Progenitor cell of endocrine pancreas (in vitro differentiated cells): ENCODE measurements at places on chromosomes 6 and 20.
A peak's percentile ranks its signal among the peaks of the same experiment; 100 is the strongest.

DNA sequence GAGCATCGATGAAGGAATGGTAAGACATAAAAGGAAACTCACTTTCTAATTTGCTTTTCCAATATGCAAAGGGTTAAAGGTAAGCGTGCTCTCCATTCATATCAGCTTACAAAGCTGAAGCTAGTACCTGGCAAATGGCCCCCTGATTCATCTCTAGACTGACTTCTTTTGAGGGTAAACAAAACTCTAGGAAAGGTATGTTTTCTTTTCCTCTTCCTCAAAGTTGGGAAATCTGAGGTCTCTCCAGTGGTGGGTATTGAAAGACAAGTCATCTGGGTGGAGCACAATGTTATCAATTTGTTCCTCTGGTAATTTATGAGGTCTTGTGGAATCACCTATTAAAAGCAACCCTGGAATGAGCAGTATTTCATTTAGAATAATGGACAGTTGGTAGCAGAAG lies 7.9 kb upstream of the FBXO30 start:
- no peak for DNase-seq

GRCh38 chr6:136751522-136751956 lies 40.7 kb downstream of the MAP3K5 start:
- no peak for DNase-seq

- DNase-seq, result no peak
Measured at GRCh38 chr20:17391127-17391771, 139.9 kb downstream of the BFSP1 start.

DNA sequence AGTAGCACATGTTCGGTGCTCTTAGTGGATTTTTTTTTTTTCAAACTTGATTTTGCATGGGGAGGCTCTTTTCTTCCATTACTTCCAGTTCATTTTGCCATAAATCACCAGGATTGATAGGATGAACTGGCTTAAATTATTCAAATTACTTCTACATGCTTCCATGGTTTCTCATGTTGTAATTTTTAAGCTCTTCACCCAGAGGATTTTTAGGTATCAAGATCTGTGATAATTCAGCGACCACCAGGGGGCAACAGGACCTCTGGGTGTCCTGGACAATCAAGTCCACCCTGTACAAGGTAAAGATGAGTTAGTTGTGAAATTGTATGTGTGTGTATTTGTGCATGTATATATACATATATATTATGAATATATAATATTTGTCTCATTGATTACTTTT lies 4.2 kb upstream of the EPHA7 start:
- DNase-seq, result peak; percentile 29

- DNase-seq, result no peak
Measured at GRCh38 chr6:37549558-37549957, 49.9 kb upstream of the CCDC167 start.

DNA sequence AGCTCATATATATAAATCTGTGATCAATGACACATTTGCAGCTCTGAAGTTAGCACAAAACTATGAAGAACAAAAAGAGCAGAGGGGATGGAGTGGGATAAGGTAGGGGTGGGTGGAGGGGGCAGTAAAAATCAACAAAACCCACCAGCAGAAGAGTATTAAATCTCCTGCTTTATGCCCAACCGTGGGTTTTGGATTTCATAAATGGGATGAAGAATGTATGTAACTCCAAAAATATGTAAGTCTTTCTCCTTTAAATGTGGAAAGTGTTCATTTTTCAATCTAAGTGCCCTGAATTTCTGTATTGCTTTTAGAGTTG lies 480.3 kb upstream of the MARCKS start:
- DNase-seq, result no peak

DNA sequence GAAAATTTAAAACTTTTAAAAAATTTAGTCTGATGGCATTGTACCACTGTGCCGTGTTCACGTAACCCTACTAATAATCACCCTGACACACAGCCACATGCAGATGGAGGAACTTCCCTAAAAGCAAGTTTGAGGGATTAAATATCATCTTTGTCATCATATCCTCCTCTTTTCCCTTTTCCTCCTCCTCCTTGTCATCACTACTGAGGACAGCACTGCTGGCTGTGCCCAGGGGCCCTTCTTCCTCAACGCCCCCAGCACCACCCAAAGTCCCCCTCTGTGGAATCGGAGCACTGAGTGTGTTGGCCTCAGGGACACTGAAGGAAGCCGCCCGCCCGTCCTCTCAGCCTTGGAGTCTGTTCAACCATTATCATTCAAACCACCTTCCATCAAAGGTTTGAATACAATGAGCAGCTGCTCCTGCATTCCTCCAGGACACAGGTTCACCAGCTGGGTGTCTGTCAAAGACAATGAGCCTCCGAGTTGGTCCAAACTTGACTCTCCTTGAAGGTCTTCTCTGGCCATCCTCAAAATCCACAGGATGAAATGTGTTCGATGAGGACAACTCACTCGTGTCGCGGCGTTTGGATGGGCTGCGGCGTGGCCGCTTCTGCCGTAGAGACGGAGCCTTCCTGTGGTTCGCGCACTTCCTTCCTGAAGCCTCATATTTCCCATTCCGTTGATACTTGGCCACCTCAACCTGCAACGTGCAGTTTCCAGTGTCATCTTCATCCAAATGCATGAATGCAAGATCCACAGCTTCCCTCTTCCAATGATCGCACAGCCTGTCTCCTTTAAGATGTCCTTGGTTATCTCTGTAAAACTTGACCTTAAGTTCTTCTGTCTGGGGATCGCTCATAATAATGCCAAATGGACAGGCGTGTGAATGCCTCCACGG lies 23.3 kb downstream of the NQO2 start:
- DNase-seq, result no peak

DNA sequence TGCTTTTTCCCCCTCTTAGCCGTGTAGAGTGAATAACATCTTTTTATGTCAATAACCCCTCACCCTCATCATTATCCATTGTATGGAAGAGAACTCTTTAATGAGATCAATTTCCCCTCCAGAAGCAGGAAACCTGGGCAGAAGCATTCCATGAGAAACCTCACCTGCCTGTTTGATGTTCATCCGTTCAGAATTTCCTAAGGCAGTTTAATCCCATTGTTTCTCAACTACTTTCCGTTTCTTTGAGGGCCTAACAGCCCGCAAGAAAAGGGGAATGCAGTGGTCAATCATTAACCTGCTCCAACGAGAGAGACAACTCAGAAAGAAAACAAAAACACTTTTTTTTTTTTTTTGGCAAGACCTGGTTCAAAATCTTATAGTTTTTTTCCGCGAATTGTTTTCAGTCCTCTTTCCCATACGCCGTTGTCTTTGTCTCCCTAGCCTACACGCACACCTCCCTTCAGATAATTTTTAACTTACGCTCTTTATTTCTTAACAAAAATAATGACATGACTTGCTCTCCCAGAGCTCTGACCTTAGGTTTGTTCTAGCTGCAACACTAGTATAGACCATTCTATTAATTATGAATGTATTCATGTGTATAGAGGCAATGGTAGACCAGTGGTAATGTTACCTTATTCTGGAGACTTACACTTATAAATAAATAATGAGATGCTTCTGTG lies 25.6 kb upstream of the ID4 start:
- DNase-seq, result no peak

- DNase-seq, result no peak
Measured at GRCh38 chr6:14452567-14453527, 335.3 kb downstream of the CD83 start.

- no peak for DNase-seq
Measured at GRCh38 chr6:23282252-23283021, 713.1 kb downstream of the HDGFL1 start.

GRCh38 chr6:33114406-33114805 lies 38.6 kb downstream of the HLA-DPB1 start:
- DNase-seq, result no peak

DNA sequence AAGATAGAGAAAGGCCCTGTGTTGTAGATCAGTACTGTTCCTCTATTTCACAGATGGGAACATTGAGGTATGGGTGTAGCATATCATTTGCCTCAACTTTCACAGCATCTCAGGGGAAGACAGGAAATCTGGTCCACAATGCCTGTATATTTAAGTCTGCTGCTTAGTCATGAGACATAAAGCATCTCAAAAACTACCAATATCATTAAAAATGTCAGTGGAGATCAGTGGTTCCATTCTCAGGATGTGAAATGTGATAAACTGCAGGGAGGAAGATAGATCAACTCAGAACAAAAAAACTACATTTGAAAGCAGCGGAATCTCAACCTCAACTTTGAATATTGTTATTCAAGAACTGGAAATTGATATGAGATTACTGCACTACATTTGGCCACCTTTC lies 192.9 kb upstream of the PREP start:
- no peak for DNase-seq

- DNase-seq, result no peak
Measured at GRCh38 chr6:21147995-21148394, 445.6 kb upstream of the SOX4 start.

GRCh38 chr20:52103913-52104545 lies 87.5 kb downstream of the ZFP64 start:
- DNase-seq, result no peak

DNA sequence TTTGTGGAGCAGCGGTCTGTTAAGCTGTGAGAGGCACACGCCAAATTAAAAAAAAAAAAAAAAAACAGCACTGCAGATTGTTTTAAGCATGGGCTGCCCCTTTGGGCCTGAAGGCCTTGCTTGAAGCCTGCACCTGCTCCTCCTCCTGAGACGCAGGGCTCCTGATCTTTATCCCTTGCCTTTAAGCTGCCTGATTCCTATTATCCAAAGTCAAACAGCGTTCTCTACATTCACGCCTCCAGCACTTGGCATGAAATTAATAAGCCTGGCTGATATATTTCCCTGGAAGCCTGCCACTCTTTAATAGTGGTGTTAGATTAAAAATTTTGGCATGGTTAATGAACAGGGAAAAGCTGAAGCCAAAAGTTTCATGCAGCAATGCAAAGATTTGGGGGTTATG lies 163.9 kb downstream of the FAXC start:
- DNase-seq, result no peak

DNA sequence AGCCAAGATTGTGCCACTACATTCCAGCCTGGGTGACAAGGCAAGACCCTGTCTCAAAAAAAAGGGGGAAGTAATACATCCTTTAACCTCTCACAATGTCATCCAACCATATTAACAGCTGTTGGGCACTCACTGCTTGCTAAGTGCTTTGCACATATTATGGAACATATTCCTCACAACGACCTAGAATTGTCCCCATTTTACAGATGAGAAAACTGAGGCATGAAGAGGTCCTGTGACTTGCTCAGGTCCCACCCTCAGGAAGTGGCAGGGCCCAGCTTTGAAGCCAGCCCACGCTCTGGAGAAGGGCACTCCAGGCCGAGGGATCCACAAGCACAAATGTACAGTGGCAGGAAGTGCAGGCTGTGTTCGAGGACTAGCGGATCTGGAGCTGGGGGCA lies 33.3 kb downstream of the BPIFB1 start:
- no peak for DNase-seq

DNA sequence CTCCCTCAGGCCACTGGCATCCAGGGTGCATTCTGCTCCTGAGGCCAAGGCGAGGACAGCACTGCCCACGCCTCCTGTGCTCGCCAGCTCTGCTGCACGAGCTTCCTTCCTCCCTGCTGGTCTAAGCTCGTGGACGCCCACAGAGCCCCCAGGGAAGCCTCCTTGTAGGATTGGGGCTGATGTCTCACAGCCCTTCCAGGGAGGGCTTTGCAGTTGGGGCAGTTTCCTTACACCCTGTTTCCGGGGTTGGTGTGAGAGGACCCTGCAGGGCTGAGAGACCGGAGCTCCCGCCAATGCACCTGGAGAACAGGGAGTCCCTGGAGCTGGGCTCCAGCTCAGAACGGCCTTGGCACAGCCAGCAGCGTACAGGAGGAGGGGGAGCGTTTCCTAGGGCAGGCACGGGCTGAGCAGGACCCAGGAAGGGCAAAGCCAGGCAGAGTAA lies 172.4 kb upstream of the PDE10A start:
- no peak for DNase-seq

DNA sequence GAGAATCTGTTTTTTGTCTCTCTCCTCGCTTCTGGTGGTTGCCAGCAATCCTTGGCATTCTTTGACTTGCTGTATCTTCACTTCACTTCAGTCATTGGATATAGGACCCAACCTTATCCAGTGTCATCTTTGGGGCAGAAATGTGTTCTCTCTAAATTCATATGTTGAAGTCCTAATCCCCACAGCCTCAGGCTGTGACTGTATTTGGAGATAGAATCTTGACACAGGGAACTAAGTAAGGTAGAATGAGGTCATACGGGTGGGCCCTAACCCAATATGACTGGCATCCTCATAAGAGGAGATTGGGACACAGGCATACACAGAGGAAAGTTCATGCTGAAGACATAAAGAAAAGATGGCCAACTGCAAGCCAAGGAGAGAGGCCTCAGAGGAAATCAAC lies 51.9 kb upstream of the TPD52L1 start:
- no peak for DNase-seq

DNA sequence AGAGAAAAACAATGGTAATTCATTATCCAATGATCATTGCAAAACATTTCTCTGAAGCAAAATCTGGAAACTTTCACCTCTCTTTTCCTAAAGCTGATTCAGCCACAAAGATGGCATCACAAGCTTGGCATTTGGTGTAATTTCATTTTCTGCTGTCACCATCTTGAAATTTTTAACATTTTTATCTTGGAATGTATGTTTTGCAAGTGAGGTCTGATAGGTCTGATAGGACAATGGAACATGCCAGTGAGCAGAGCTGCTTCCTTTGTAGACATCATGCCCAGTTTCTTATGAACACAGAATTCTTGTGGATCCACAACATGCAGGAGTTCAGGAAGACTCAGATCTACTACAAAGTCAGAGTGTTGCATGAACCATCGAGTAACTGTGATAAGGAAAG lies 969.6 kb downstream of the EYS start:
- DNase-seq, result no peak

DNA sequence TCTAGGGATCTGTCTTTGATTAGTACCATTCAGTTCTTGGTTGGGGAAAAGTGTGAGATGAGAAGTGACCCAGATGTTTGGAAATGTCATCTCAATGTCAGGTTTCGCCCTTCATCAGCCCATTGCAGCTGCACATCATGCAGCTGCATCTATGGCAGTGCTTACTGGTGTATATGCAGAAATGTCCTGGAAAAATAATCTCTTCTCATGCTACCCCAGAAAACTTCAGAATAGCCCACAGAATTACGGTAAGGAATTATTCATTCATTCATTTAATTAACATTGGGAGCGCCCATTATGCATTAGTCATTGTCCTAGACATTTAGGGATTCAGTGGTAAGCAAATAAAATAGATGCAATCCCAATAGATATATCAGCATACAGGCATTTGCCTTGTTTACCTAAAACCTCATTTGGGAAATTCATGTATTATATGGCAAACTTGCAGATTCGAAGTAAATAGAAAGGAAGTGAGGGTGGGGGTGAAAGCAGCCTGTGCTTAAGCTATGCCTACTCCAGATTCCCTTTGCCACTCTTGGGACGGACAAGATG lies 89.2 kb downstream of the PDE7B start:
- DNase-seq, result no peak

GRCh38 chr20:22001886-22002285 lies 296.4 kb downstream of the PAX1 start:
- no peak for DNase-seq

- DNase-seq, result no peak
Measured at GRCh38 chr6:132960720-132961119, 146.4 kb downstream of the RPS12 start.
